WERI-Rb-1 (cell line): ENCODE measurements at places on chromosomes 5 and 9.
A peak's percentile ranks its signal among the peaks of the same experiment; 100 is the strongest.

DNA sequence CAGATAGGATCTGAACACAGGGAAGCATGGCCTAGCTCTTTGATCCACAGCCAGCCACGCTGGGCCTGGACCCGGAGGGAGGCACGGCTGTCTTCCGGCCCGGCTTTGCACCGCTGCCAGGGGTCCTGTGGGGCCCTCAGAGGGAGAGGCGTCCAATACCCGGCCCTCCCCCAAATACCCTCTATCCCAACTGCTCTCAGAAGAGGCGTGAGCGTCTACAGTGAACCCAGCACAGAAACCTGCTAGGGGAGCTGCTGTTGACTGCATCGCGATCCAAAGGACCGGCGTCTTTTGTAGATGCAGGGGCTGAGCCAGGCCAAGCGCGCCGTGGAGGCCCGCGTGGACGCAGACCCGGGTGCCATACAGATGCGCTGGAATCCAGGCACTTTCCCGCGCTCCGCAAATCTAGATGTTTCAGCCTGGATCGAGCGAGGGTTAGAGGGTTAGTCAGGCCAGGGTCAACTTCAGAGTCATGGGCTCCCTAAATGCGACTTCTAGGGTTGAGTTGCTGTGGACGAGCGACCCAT, 1.1 kb upstream of the TCF7 start:
- DNase-seq = no peak

- no peak for DNase-seq
Observed at GRCh38 chr9:89537166-89537565, 39.3 kb upstream of the SEMA4D start.

GRCh38 chr5:119368238-119368630, 12.4 kb downstream of the TNFAIP8 start:
- DNase-seq = no peak

- no peak for DNase-seq
Observed at GRCh38 chr5:150575745-150576448, 64.6 kb upstream of the SYNPO start.

DNA sequence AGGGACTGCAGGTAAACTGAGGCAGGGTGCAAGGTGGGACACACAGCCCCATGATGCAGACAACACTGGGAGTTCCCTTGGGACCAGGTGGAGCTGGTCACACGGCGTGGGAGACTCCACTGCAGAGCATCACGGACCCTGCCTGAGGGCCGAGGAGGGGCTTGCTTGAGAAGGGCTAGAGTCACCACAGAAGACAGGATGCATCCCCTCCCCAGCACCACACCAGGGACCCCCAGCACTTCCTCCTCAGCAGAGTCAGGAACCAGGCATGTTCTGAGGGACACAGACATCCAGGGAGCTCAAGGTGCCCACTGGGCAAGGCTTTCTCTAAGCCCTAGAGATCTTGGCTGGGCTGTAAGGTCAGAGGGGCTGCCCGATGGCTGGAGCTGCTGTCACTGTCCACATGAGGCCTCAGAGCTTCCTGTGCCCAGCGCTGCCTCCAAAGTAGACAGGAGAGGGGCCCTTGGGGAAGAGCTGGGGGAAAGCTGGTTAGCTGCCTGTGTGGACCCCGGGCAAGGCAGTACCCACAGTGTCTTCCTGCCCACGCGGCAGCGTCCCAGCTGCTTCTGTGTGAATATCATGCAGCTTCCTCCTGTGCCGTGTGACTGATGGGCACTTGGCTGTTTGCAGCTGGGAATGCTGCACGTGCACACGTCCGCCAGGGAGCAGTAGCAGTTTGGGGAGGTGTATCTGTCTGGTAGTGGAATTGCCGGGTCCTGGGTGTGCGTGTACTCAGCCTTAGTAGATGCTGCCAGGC, 176.6 kb downstream of the CACNA1B start:
- DNase-seq = peak; percentile 4

DNA sequence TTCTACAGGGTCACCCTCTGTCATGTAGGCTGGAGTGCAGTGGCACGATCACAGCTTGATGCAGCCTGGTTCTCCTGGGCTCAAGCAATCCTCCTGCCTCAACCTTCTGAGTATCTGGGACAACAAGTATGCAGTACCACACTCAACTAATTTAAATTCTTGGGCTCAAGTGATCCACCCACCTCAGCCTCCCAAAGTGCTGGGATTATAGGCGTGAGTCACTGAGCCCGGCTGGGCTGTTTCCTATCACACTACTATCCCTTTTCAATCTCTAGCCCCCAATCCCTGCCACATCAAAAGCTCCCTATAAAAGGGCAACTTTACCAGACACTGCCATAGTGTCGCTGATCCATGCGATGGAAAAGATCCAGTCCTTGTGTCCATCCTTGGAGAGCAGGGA, 20.4 kb downstream of the DCAF12 start:
- DNase-seq = no peak

GRCh38 chr5:31935496-31936369, 238.4 kb downstream of the GOLPH3 start:
- no peak for DNase-seq

DNA sequence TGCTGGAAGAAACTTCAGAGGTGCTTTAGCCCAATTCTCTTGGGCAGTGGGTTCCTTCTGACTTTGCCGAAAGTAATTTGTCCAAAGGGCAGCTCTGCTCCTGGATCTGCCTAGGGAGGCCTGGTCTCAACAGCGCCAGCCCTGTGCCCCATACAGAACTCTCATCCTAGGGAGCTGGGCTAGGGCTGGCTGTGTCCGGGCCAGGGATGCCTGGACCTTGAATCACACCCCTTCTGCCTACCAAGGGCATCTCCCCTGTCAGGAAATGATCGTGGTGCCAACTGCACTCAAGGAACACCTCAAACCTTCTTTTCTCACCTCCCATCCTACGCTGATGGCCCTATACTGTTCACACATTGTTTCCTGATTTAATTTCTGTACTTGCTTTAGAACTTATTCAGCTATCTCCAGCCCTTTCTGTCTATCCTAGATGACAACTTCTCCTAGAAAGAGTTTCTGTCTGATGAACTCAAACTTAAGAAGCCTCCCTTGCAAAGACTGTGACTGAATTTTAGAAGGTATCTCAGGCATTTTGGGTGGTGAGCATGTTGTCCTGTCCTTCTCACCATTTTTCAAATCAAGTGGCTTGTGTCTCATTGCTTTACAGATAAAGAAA, 37.4 kb upstream of the NFIB start:
- no peak for DNase-seq

- no peak for DNase-seq
Observed at GRCh38 chr9:35519692-35520363, 29.9 kb downstream of the RUSC2 start.

GRCh38 chr5:164094291-164094690, 588.9 kb downstream of the MAT2B start:
- DNase-seq = no peak

DNA sequence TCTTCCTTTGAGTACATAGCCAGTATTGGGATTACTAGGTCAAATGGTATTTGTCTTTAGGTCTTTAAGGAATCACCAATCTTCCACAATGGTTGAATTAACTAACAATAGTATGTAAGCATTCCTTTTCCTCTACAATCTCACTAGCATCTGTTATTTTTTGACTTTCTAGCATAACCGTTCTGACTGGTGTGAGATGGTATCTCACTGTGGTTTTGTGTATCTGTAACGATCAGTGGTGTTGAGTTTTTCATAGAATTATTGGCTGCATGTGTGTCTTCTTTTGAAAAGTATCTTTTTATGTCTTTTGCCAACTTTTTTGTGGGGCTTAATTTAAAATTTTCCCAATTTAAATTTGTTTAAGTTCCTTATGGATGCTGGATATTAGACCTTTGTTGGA, 81.5 kb upstream of the ASTN2 start:
- no peak for DNase-seq

DNA sequence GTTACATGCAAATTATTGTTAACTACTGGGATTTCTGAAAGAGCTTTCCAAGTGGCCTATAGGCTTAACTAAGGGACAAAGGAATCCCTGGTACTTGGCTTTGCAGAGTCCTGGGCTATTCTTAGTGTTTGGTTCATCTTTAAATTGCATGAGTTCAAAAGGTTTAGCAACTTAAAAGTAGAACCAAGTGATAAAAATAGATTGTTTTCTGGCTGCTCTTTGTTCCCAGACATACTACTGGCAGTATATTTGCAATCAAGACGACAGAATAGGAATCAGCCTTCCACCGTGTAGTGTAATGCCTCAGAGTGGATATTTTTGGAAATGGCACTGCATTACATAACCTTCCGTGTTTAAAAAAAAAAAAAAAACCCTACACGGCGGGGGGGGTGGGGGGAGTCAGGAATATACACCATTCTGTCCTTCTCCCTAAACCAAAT, 1.0 kb downstream of the NREP start:
- no peak for DNase-seq

DNA sequence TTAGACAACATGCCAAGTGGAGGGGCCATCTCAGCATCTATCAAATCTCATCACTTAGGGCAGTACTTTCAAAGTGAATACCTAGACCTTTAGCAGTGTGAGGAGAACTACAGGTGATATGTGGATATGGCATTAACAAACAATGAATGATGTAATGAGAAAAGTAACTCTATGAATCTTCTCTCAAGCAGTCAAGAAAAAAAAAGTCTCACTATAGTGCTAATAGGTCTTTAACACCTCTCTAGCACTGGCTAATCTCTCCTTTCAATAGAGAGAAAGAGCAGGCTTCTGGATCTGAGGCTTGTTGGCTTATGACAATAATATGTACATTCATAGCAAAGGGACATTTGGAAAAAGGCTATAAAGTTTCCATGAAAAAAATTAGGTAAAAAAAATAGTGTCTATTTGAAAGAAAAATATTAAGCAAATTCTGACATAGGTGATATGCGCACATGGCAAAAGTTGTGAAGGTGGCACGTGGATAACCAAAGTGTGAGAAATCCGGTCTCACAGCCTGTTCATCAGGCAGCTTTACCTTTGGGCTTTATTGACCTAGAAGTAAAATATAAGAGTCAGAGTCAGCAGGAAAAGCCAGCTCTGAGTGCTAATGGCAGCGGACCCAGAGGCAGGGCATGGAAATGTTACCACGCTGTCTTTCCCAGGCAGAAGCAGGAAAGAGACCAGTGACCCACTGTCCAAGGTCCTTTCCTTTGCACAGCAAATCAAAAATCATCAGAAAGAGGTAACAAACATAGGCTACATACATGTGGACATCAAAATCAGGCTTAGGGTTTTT, 203.4 kb downstream of the EFNA5 start:
- DNase-seq = no peak

DNA sequence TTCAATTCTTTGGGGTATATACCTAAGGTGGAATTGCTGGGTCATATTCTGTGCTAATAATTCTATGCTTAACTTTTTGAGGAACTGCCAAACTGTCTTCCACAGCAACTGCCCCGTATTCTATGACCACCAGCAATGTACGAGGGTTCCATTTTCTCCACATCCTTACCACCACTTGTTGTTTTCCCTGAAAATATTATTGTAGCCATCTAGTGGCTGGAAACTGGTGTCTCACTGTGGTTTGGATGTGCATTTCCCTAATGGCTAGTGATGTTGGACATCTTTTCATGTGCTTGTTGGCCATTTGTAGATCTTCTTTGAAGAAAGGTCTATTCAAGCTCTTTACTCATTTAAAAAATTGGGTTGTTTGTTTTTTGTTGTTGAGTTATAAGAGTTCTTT, 30.7 kb downstream of the MSX2 start:
- no peak for DNase-seq

- DNase-seq = peak; percentile 13
Observed at GRCh38 chr5:65268525-65268924, 213.2 kb downstream of the ADAMTS6 start.

GRCh38 chr5:163661360-163661759, 155.9 kb downstream of the MAT2B start:
- DNase-seq = no peak

- no peak for DNase-seq
Observed at GRCh38 chr5:179326122-179326927, 18.9 kb downstream of the ADAMTS2 start.

DNA sequence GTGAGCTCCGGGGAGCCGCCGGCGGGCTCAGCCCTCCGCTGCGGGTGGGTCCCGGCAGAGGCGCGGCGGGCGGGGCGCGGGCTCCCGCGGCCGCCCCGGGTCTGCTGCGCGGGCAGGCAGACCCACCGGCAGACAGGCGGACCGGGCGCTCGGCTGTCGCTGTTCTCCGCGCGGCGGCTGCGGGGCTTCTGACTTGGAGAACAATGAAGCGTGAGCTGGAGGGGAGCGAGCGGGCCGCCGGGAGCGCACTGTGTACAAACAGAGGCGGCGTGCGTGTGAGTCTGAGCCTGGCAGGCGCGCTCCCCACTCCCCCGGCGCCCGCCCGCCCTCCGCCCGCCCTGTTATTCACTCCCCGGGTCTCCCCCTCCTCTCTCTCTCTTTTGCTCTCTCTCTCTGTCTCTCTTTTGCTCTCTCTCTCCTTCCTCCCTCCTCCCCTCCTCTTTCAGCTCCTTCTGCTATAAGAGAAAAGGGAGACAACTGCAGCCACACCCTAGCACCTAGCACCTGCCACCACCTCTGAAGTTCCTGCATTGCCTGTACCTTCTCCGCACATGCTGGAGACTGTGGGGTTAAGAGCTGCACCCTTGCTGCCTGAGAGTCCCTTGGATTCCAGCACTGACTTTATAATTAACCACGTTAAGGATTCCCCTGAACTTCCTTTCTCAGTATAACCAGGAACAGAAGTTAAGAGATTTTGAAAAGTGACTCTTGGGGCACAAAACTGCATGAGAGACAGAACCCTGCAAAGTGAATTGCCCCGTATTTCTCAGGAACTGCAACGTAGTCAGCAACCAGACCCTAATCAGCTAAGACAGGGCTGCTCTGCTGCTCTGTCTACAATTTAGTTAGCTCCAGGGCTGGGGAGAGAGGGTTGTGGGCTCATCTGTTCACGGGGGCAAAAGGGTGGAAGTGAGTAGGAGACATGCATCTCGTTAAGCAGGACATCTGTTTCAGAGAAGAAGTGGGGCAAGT, at the start of gene EDIL3:
Gene EDIL3, minus strand, starts transcription at position 277 of the 972 bp plus-strand sequence. CDS start 506 bp downstream, outside the sequence.
- peak; percentile 65 for DNase-seq

DNA sequence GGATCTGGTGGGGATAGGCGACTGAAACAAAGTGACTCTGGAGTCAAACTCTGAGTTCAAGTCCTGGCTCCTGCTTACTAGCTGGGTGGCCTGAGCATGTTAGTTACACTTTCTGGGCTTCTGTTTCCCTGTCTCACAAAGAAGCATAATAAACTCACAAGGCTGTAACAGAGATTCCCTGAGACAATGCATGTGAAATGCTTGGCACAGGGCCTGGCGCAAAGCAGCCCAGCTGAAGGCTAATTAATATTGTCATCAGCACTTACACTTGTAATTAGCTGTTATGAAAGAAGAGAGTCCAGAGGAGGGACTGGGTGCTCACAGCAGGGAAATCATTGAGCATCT, 64.1 kb upstream of the SPOCK1 start:
- no peak for DNase-seq
